Osteoblast (primary cell): ENCODE measurements at places on chromosomes 5 and 9. TPM values are rescaled to one million over a fixed set of nuclear protein-coding genes. Genes with fewer than 3 reads are reported as not detected.

Gene PDE8B
- under 0.01 TPM in 2 replicates for total RNA-seq

Gene OGN
- total RNA-seq, result 0.36 and 0.88 TPM in 2 replicates

Gene IL3
- not detected in 2 replicates for total RNA-seq

Gene DOK3
- 1.1 and 1.5 TPM in 2 replicates for total RNA-seq

Gene PCDHGA9
- total RNA-seq, result 6.2 and 6.5 TPM in 2 replicates

Gene ZER1
- total RNA-seq, result 26.4 and 27.1 TPM in 2 replicates

Gene LCN9
- total RNA-seq, result not detected in 2 replicates

Gene FANCG
- total RNA-seq, result 10.9 and 11.5 TPM in 2 replicates

Gene ZDHHC11B
- total RNA-seq, result not detected in 2 replicates

Gene OR13C3
- not detected in 2 replicates for total RNA-seq

Gene ANKRD55
- not detected in 2 replicates for total RNA-seq

Gene TNFAIP8
- total RNA-seq, result 23.2 and 26.2 TPM in 2 replicates

Gene CDH18
- 0.29 and 0.36 TPM in 2 replicates for total RNA-seq

Gene SARDH
- total RNA-seq, result 5.4 and 10.9 TPM in 2 replicates

Gene HMCN2
- total RNA-seq, result under 0.01 TPM in 2 replicates

Gene ARHGEF39
- total RNA-seq, result 0.36 and 0.88 TPM in 2 replicates

Gene IL33
- total RNA-seq, result under 0.01 TPM in 1 of 2 replicates, not detected in the other

Gene EPB41L4A
- total RNA-seq, result 0.59 and 0.72 TPM in 2 replicates

Gene FAM221B
- not detected in 2 replicates for total RNA-seq

Gene ECM2
- total RNA-seq, result 55.4 and 62.2 TPM in 2 replicates

Gene TNFSF15
- total RNA-seq, result under 0.01 and 0.29 TPM in 2 replicates

Gene LAMC3
- total RNA-seq, result under 0.01 TPM in 1 of 2 replicates, not detected in the other

Gene F12
- total RNA-seq, result not detected in 2 replicates

Gene GAS1
- 107 and 121 TPM in 2 replicates for total RNA-seq

Gene PCDHGA11
- total RNA-seq, result 12.3 and 16.5 TPM in 2 replicates

Gene STK32A
- total RNA-seq, result 1.2 and 1.8 TPM in 2 replicates

Gene GALT
- total RNA-seq, result 32.6 and 38.9 TPM in 2 replicates

Gene RGS7BP
- total RNA-seq, result under 0.01 and 0.36 TPM in 2 replicates

Gene FOXD4L3
- total RNA-seq, result under 0.01 TPM in 1 of 2 replicates, not detected in the other

Gene HARS2
- total RNA-seq, result 28.6 and 31.5 TPM in 2 replicates

Gene EIF4E1B
- not detected in 2 replicates for total RNA-seq

Gene GPR151
- not detected in 2 replicates for total RNA-seq

Gene ANKRD18B
- 0.59 TPM in 1 of 2 replicates, not detected in the other for total RNA-seq

Gene FCN2
- total RNA-seq, result not detected in 2 replicates

Gene DBH
- total RNA-seq, result not detected in 2 replicates

Gene GLRA1
- not detected in 2 replicates for total RNA-seq

Gene TLN1
- 306 and 376 TPM in 2 replicates for total RNA-seq

Gene CATSPER3
- 0.29 and 0.36 TPM in 2 replicates for total RNA-seq

Gene FOXI1
- total RNA-seq, result not detected in 2 replicates

Gene GDF9
- total RNA-seq, result 0.29 and 0.36 TPM in 2 replicates

Gene RAD50
- 39.4 and 47.7 TPM in 2 replicates for total RNA-seq

Gene HEMGN
- not detected in 2 replicates for total RNA-seq

Gene SLC1A3
- total RNA-seq, result 45.2 and 76.9 TPM in 2 replicates

Gene CDH10
- total RNA-seq, result not detected in 2 replicates

Gene OTP
- under 0.01 TPM in 1 of 2 replicates, not detected in the other for total RNA-seq

Gene TAL2
- total RNA-seq, result 0.36 and 0.59 TPM in 2 replicates

Gene GFI1B
- total RNA-seq, result under 0.01 TPM in 1 of 2 replicates, not detected in the other

Gene CKMT2
- 0.88 and 1.4 TPM in 2 replicates for total RNA-seq

Gene NIM1K
- 0.88 and 1.1 TPM in 2 replicates for total RNA-seq

Gene SLC36A2
- not detected in 2 replicates for total RNA-seq

Gene HCN1
- total RNA-seq, result not detected in 2 replicates
